ENCODE measurements at places on chromosomes 16 and 17.
A peak's percentile ranks its signal among the peaks of the same experiment; 100 is the strongest.

DNA sequence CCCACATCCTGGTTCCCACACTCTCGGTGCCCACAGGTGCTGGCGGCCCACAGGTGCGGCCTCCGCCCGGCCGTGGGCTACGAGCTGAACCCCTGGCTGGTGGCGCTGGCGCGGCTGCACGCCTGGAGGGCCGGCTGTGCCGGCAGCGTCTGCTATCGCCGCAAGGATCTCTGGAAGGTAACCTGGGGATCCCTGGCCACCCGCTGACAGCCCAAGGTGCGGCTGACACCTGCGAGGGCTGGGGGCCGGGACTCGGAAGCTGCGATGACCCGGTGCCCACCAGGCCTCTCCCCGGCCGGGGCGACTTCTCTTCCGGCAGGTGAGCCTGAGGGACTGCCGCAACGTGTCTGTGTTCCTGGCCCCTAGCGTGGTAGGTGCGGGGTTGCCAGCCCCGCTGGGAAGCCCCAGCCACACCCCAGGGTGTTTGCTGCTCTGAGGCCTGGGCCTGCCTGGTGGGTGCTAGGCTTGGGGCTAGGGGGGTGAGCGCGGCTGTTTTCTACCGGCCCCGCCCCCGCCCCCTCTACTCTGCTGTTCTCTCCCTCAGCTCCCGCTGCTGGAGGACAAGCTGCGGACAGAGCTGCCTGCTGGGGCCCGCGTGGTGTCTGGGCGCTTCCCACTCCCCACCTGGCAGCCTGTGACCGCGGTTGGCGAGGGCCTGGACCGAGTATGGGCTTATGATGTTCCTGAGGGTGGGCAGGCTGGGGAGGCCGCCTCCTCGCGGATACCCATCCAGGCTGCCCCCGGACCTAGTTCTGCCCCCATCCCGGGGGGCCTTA is 1.0 kb downstream of the ANTKMT start:
- DNase-seq: no peak

DNA sequence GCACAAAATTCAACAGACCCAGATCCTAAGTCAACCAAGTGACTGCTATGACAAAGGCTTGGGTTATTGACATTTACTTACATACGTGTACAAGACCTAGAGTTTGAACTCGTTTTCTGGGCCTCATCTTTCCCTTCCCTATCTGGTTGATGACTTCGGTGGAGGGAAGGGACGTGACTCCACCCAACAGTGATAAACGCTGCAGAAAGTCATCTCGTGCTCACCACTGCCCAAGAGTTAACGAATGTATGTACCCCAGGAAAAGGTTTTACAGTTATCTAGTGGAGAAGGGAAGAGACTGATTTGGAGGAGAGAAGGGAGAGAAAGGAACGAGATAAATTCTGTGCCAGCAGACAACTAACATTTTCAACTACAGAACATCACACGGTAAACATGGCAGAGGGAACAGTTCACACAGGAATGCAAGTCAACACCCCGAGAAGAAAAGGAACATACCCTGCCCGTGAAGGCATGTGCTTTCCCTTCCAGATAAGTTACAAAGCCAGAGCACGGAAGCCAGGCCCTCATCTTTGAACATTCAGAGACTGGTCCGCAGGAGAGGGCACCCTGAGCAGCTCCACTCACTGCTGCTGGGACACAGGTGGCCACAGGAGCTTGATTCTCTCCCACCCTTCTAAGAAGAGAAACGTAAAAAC is 13.9 kb upstream of the CYTH1 start:
- DNase-seq: no peak

DNA sequence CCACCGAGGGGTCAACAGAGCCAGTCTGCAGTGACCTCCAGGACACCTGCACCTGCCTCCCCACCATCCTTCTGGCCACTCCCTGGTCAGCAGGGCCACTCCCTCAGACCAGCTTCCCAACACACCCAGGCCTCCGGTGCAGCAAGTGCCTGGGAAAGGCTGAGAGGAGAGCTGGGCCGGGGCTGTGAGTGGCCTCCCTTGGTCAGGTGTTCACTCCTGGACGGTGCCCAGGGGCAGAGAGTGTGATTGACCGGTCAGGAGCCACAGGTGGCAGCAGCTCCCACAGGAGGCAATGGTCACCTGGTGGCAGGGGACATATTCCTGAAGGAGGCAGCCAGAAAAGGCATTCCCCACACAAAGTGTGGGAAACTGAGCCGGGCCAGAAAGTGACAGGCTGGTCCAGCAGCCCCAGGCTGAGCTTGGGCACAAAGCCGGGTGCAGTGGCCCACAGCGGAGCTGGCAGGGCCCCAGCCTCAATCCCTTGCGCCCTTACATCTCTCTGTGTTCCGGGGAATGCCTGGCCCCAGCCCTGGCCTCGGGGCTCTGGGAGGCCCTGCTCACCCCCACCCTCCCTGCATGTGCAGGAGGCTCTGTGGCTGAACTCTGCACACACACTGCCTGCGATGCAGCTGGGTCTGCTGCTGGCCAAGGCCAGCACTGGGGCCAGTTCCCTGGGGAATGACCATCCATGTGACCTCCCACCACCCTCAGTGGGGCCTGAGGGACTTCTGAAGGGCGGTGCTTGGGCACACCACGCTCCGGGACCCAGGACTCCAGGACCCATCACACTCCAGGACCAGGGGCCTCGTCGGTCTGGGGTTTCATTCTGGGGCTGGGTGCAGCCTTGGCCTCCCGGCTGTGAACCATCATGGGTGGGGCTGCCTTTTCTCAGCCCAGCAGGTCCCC is 1.2 kb upstream of the C17orf99 start:
- DNase-seq: peak; percentile 84

- peak; percentile 98 for DNase-seq
Measured at GRCh38 chr17:75159196-75160031, 5.1 kb upstream of the JPT1 start.

- DNase-seq: no peak
Measured at GRCh38 chr17:57557416-57557815, 187.7 kb downstream of the CCDC182 start.

Measured in PC-9 (cell line).